CD4-positive, alpha-beta T cell treated with Interleukin-15 for 1 hour (primary cell): ENCODE measurements at places on chromosomes 16 and 17.

DNA sequence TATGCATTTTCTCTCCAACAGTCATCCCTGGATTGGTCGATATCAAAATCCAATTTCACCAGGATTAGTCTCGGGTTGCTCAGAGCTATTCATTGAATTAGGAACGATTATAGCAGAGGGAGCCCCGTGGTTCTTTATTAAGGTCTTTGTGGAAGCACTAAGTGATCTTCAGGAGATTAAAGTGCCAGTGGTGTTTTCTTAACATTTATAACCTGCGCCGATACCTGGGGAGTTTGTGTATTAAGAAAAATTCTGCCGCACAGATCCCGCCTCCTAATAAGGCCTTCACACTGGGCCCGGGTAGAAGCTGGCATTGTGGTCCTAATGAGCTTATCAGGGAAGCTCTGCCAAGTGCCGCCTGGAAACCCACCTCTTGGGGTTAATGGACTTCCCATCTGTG, 238.7 kb downstream of the RBFOX1 start:
- no peak for DNase-seq

DNA sequence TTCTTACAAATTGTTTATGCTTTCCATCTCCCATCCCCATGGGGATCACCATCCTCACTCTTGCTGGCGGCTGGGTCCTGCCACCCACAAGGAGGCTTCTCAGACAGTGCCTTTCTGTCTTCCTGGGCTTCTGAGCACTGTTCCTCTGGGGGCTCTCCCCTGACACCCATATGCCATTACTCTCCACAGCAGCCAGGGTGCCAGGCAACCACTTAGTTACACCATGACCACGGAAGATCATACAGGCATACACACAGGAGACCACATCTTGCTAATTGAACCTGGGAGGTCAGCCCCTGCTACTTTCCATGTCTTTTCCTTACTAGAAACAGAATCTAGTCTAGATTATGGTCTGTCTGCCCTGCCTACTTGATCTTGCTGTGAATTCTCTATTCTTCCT, 27.7 kb upstream of the HS3ST2 start:
- DNase-seq = no peak

- no peak for DNase-seq
Observed at GRCh38 chr17:76541739-76542454, 2.1 kb downstream of the PRCD start.

GRCh38 chr16:54342966-54343365, 56.4 kb upstream of the IRX3 start:
- DNase-seq = no peak

DNA sequence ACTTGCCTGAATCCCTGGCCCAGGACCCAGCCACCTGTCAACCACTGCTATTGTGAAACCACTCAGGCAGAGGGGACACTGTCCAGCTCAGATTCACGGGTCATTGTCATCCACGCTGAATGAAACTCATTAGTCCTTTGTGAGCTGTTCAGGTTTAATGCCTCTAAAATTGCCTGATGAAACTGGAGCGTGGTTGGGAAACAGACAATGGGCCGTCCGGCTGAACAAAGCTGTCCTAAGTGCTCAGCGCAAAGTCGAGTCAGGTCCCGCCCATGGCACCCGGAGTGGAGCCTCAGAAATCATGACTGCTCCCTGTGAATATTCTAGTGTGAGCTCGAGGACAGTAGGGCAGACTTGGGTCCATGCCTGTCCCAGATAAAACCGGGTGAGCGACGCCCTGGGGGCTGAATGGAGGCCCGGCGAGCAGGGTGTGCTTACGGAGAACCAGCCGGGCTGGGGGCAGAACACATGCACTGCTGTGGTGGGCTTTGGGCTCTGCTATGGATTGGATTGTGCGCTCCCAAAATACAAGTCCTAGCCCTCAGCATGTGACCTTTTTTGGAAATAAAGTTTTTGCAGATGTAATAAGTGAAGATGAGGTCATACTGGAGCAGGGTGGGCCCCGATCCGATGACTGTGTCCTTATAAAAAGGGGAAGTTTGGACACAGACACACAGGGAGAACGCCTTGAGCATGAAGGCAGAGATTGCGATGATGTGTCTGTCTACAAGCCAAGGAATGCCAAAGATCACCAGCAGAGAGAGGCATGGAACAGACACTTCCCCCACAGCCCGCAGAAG, 12.9 kb upstream of the CMIP start:
- peak; percentile 69 for DNase-seq

DNA sequence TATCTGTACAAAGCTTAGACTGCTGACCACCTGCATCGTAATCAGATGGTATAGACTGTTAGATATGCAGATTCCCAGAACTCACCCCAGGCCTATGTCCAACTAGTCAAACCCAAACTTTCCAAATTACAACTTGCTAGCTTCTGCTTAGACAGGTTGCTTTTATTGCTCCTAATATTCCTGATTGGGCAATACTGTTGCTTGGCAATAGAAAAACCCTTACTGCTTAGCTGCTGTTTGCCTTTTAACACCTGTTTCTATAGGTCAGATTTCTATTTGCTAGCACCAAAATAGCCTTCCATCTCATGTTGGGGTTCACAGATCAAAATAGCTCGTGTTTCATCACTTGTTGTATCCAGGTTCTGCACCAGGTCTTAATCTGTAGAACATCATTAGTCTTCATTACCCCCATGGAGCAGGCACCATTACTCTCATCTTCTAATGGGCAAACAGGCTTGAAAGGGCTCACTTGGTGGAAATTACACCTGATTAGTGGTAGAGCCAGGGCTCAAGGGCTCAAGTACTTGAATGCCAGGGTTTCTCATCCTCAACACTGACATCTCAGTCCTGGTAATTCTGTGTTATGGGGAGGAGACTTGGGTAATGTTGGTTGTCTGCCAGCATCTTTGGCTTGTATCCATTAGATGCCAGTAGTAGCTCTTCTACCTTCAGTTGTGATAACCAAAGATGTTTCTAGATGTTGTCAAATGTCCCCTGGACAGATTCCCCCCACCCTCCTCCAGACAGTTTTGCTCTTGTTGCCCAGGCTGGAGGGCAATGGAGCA, 2.7 kb downstream of the ZP2 start:
- no peak for DNase-seq

DNA sequence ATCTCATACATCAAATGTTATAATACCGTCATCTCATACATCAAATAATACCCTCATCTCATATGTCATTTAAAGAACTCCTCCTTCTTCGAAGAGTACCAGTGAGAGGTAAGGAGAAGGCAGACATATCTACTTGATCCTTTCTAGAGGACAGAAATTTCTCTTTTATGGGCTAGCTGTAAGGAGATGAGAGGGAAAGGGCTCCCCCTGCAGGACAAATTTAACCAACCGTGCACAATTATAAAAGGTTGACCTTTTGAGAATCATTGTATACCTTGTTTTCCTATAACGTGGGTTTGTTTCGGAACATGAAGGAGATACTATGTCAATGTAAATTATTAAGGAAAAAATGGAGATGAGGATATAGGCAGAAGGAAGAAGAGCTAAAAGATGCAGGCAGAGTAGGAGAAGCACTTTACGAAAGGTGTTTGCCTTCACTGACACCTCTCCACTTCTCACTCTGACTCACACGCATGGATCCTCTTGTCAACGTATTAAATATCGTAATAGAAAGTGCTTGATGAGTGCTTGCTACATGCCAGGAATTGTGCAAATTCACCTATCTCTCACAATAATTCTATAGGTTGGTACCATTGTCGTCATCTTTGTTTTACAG, 465.9 kb upstream of the ERCC4 start:
- DNase-seq = no peak

DNA sequence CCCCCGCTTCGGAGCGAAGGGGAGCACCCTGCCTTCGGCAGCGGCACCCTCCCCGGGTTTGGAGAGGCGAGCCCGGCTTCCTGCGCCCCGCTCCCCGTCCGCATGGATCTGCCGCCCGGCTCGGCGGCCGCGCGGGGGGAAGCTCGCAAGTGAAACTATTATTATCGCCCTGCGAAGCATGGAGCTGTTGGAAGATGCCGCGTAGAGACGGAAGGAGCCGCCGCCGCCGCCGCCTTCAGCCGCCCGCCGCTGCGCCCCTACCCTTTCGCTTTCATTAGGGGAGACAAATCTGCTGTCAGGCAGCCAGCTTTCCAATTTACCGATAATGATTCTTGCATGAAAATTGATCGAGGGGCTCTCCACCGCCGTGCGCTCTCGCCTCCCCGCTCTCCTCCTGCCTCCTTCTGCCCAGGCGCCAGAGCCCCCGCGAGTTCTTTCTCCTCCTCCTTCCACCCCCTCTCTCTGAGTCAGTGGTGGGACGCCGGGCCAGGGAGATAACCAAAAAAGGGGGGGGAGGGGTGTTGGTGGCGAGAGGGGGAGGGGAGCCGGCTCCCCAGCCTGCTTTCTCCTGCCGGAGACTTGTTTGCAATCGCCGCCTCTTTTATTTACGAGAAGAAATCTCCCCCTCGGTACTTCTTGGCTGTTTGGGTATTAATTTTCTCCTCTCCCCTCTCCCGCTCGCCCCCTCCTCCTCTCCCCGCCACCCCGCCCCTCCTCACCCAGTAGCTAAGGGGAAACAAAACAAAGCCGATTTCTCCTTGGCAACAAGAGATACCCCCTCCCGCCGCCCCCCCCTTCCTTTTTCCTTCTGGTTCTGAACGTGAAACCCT, 58.0 kb upstream of the GSE1 start:
- peak; percentile 77 for DNase-seq

- no peak for DNase-seq
Observed at GRCh38 chr17:48386826-48387225, 43.2 kb downstream of the SKAP1 start.

DNA sequence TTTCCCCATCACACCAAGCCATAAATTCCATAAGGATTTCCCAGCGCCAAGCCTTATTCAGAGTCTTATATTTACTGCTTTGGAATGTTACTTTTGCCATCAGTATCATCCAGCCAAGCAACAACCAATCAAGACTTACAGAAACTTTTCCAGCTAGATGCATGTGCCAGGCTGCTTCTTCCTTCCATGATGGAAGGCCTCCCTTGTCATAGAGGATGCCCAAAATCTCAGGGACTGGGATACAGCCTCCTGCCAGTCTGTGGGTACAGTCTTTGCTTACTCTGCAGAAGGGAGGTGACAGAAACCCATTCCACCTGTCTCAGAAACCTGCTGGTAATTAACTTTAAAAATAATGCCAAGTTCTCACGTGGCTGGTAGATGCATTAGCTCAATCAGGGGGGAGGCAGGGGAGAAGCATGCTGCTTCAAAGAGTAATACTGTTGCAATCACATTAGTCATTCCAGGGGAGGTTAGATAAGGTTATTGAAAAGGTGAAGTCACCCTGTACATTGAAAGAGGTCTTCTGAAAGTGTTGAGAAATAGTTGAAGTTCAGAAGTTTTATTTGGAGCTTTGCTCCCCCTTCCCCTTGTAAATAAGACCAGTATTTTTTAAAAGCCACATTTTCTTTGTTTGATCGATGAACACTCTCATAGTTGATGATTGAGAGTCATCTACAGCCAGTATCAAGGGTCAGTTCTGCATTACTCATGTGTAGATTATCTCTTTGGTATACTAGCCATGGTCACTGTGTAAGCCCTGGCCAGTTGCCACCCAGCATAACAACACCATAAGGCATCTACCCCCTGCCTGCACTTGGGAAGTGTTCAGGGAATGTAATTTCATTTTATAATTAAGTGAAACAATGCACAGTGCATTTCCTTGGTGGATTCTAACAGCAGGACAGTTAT, 22.2 kb downstream of the HLF start:
- no peak for DNase-seq

DNA sequence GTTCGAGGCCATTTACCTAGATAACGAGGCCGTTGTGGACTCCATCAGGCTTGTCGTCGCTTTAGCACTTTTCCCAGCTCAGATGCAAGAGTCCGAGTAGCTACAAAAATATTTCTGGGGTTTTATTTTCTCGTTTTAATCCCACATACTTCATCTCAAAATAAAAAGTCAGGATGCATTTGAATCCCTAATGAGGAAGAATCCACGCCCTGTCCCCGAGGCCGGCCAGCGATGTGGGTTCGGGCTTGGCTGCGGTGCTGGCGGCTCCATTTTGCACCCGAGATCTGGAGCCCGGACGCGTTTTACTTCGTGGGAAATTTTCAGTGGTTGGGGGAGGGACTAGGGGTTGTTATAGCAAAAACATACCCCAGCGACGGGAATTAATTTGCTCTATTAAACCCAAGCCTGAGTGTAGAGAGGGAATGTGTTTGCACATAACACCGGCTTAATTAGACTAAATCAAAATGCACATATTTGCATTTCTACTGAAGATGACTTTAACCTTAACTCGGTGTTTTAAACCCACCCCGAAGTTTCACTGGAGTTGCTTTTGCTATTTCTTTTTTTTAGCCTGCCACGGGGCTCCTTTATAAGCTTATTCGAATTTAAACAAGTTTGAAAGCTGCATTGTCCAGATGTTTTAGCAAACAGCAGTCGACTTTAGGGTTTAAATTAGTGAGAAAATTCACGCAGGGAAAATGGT, 4.8 kb downstream of the IRX5 start:
- no peak for DNase-seq

- DNase-seq = peak; percentile 9
Observed at GRCh38 chr16:83928341-83929055, 24.5 kb upstream of the OSGIN1 start.
